ENCODE measurements at places on chromosomes 3 and 15.
A peak's percentile ranks its signal among the peaks of the same experiment; 100 is the strongest.

DNA sequence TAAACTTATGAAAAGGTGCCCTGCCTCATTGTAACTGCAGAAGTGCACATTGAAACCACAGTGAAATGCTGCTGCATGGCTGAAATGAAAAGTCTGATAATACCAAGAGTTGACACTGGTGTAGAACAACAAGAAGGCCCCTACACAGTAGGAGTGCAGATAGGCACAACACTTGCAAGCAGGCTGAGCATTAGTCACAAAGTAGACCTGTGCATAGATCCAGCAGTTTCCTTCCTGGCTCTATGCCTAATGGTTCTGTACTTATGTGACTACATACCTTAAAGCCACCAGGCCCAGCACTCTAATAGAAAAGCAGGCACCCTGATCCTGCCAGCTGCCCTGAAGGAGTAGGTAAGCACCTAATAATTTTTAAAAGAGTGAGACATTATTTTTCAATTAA is 41.8 kb downstream of the PRR23E start:
- DNase-seq = no peak

- no peak for DNase-seq
Measured at GRCh38 chr3:30470496-30470895, 135.9 kb upstream of the TGFBR2 start.

DNA sequence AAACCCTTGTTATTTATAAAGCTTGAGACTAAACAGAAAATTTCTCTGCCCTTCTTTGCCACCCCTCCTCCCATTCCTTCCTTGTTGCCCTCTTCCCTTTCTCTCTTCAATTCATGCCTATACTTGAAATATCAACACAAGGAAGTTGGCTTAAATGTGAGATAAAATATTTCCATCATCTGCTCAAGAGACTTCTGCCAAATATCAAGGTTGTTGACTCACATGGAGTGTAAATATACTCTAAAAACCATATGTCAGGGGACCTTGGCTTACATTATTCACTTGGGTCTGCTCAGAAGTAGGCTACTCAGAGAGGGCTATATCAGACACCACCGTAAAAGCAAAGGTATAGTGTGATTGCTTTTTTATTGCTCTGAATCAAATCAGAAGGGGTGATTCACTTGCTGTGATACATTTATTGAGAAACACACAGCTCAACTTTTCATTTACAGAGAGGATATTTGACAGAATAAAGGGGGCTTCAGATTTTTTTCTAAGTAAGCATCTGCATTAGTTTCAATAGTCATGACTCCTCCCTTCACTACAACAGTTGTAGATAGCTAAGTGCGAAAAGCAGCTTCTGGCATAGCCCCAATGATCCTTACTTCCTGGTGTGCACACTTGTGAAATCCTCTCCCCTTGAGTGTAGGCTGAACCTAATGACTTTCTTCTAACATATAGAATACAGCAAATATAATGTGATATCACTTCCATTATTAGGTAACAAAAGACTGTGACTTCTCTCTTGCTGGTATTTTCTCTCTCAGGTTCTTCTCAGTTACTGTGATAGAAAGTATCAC is 386.2 kb downstream of the EFHB start:
- no peak for DNase-seq

GRCh38 chr15:67750371-67750770 is 74.9 kb upstream of the SKOR1 start:
- no peak for DNase-seq

DNA sequence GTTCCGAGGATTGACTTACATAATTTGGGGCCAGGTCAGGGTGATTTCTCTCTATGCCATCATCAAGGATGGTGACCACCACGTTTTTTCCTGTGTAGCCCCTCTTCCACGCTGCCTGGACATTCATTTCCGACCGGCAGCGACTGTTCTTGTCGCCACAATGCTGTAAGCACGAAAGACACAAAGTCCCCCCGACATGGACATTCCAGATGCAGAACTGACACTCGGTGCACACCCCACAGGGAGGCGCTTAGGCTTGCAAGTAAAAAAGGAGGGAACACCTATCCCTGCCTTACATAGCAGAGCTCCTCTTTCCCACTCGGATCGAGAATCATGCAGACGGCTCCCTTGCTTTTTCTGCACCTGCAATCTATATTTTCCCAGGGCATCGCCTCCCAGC is 58.2 kb downstream of the PCSK6 start:
- DNase-seq = no peak

GRCh38 chr3:134718726-134719125 is 67.9 kb upstream of the KY start:
- peak; percentile 59 for DNase-seq

GRCh38 chr15:70227147-70227546 is 129.4 kb upstream of the TLE3 start:
- DNase-seq = no peak

GRCh38 chr3:169923189-169923588 is 11.8 kb downstream of the SAMD7 start:
- DNase-seq = no peak

- DNase-seq = no peak
Measured at GRCh38 chr3:167032267-167032876, 347.7 kb downstream of the ZBBX start.

- peak; percentile 67 for DNase-seq
Measured at GRCh38 chr3:197456261-197457091, 99.3 kb downstream of the BDH1 start.

- DNase-seq = no peak
Measured at GRCh38 chr3:173238091-173238490, 97.1 kb upstream of the SPATA16 start.

- DNase-seq = no peak
Measured at GRCh38 chr15:59138243-59138642, 33.3 kb downstream of the CCNB2 start.

- peak; percentile 13 for DNase-seq
Measured at GRCh38 chr3:191328962-191329653, at the start of gene CCDC50. CCDC50 (plus strand) TSS chr3:191329394; CDS start chr3:191329675, 281 bp downstream.

DNA sequence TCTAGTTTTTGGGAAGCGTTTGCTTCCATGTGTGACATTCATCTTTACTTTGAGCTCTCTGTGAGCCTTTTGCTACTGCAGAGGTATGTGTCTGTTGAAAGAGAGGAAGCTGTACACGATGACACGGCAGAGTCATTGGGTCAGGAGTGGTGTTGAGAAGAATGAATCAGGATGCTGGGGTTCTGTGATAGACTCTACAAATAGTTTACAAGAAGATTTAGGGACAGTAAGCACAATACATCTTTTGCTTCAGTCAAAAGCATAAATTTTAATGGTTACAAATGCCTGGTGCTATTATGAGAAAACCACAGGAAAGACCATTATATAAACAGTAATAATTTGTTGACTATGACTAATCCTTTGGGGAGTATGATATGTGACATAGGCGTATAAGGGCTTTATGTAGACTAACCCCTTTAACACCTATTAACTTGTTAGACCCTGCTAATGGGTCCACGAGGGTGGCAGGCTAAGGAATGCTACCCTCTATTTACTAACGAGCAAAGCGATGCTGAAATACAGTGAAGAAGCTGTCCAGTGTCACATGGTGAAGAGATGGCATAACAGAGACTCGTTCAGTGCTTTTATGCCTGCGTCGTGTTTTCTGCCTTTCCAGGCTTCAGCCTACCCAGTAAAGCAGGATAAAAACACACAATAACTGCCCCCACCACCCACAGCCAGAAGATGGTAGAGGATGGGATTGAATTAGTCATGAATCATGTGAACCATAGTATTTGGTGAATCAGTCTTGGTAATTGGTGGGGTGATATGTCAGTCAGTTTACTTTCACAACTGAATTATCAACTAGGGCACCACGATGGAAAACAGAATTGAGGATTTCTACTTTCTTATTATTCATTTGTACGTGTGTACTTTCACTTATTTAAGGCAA is 118.8 kb downstream of the LPP start:
- peak; percentile 98 for DNase-seq

DNA sequence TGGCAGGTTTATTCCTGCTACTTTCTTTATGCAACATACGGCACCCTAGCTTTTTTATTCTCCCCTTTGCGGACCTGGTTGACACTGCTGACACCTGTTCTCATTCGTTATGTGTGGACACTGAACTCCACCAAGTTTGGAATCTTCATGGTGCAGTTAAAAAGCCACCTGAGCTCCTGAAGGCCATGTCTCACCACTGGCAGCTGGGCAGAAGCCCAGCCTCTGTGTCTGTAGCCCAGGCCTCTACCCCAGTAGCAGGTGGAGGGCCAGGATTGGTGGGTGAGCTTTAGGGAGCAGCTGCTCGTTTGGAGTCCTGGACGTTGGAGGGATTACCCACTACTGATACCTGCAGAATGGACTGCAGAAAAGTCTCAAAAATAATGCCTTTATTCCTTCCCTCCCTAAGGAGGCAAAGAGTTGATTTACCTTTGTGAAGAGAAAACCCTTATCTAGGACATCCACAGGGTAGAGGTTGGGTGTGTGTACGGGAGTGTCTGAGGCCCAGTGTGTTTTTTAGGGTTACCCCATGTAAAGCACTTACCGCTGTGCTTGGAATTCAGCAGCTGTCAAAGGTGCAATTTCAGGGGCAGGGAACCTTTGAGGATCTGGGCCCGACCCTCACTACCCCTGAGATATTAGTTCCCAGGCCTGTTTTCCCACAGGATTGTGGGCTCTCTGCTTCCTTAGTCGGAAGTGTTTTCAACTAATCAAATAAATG is 637 bp upstream of the CCNDBP1 start:
- DNase-seq = no peak

DNA sequence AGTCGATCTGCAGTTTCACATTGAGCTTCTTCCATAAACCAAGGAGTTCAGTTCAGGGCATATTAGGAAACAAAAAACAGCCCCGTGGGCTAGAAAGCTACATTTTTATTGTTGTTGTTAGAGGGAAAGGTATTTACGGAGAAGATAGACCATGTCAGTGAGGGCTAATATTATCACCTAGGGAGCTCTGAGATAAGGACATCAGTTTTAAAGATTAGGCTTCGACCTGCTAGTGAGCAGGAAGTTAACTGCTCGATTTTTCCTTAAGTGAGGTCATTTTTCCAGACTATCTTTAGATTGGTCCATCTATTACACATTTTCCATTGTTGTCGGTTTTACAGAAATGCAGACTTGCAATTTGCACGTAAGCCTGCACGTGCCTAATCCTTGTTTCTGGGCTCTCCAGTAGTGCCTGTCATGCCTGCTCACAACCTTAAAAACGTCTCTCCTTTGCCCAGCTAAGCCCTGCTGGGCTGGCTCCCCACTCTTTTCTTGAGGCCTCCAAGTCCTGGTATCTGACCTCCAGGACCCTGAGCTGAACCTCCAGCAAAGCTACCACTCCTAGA is 72.6 kb downstream of the MTHFS start:
- no peak for DNase-seq

DNA sequence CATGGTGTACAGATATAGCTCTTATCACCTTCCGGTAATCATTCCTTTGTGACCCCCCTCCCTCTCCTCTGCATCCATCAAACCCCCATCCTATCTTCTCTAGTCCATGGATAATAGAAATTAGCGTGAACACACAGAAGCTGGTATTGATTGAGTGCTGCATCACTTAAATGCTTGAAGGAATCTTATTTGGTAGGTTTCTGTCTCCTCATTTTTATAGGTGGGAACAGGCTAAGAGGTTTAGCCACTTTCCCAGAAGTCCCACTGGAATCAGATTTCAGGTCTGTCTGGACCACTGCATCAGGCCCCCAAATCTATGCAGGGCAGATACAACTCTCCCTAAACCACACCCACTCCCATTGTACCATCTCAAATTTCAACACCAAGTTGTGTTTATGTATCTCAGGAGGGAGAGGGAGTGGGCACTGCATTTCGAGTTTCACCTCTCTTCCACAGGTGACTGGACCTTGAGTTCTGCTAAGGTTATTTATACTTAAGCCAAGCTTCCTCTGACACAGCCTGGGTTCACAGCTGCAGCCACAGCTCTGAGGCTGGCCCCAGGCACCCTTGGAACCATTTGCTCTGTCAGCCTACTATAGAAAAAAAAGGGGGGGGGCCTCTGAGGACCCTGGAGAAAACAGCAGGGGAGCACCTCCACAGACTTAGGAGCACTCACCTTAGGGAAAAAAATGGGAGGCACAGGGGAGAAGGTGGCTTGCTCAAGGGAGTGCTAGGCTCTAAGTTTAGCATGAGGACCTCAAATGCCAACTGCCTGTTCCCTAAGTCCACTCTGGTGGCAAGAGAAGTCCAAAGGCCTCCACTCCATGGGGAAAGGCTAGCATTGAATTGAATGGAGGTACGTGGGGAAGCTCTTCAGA is 2.1 kb upstream of the NMB start:
- DNase-seq = no peak

GRCh38 chr3:52126036-52126435 is 28.2 kb downstream of the POC1A start:
- DNase-seq = no peak

DNA sequence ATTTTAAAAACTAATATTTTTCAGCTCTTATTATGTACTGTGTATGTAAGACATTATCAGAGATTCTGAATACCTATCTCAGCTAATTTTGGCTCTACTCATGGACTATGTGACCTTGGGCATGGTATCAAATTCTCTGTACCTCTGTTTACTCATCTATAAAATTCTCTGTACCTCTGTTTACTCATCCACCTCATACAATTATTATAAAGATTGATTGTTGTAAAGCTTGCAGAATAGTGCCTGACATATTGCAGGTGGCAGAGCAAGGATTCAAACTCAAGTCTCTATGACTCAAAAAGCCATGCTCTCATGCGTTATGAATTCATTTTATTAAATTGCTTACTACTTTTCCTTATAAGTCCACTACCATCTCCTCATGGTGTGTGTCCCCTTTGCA is 151.9 kb upstream of the ARL6 start:
- no peak for DNase-seq

- DNase-seq = no peak
Measured at GRCh38 chr15:53869044-53869805, 109.0 kb upstream of the UNC13C start.

GRCh38 chr3:150426292-150426691 is 18.2 kb downstream of the TSC22D2 start:
- no peak for DNase-seq

Data from GM04503 (cell line).